ENCODE measurements at places on chromosomes 16 and 17. TPM values are rescaled to one million over a fixed set of nuclear protein-coding genes. Genes with fewer than 3 reads are reported as not detected.

DNA sequence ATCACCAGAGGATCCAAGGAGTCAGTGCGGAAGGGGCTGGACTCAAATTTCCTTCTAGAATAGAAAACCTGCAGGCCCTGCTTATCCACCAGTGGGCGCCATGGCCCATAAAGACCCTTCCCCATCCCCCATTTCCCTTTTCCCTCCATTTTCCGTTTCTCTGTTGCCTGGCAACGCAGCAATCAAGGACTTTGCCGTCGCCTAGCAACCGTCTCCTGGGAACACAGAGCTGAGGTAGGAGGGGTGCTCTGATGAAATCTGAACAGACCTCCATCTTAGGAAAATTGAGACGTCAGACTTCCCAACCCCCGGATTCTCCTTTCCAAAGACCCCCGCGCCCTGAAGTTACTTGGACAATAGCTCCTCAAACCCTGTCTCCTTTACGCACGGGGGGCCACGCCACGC lies 5.7 kb downstream of the DLG4 start:
- no peak for DNase-seq

DNA sequence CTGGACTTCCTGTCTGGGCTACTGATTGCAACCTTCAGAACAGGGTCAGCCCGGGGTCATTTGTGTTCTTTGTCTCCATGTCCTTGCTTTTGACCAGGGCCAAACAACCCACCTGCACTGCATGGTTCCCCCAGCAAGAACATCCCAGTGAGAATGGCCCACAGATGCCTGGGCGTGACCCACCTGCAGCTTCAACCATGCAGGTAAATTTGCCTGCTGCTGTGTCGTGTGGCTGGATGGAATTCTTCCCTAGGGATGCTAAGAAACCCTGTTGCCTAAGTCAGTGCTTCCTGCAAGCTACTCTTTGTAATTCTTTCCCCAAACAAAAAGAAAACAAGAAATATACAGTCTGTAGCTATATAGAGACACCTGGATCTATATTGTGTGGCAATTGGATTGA lies 12.5 kb downstream of the CDH13 start:
- no peak for DNase-seq

- DNase-seq, result no peak
Observed at GRCh38 chr16:71289732-71290062, 495 bp upstream of the CMTR2 start.

SPATA32 gene
- 0.42 TPM for polyA plus RNA-seq

LITAFD gene
- polyA plus RNA-seq, result 0.20 TPM

ODAD4 gene
- 8.4 TPM for polyA plus RNA-seq

MYADML2 gene
- polyA plus RNA-seq, result 0.10 TPM

DNA sequence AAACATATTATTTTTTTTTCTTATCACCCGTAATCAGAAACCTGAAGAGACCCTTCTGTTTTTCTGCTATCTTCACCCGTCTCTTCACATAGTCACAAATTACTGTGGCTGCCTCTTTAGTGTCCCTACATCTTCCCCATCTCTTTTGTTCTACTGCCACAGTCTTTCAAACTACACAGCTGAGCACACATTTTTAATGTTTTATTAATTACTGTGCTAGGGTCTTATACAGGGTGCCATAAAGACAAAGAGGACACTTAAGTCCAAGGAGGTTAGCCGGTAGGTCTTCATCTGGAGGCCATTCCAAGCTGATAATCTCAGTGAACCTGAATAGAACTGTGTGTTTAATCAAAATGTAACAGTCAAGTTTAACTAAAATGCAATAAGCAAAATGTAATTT lies 20.7 kb downstream of the CNTNAP4 start:
- no peak for DNase-seq

ARHGDIG gene
- 6.1 TPM for polyA plus RNA-seq

GRCh38 chr17:44071198-44071520 lies 624 bp downstream of the G6PC3 start:
- DNase-seq, result no peak

- DNase-seq, result no peak
Observed at GRCh38 chr17:40095944-40096791, 4.2 kb downstream of the NR1D1 start.

HSPB9 gene
- polyA plus RNA-seq, result 0.12 TPM

KRT15 gene
- 0.51 TPM for polyA plus RNA-seq

- no peak for DNase-seq
Observed at GRCh38 chr16:17333229-17333628, 137.5 kb downstream of the XYLT1 start.

DNA sequence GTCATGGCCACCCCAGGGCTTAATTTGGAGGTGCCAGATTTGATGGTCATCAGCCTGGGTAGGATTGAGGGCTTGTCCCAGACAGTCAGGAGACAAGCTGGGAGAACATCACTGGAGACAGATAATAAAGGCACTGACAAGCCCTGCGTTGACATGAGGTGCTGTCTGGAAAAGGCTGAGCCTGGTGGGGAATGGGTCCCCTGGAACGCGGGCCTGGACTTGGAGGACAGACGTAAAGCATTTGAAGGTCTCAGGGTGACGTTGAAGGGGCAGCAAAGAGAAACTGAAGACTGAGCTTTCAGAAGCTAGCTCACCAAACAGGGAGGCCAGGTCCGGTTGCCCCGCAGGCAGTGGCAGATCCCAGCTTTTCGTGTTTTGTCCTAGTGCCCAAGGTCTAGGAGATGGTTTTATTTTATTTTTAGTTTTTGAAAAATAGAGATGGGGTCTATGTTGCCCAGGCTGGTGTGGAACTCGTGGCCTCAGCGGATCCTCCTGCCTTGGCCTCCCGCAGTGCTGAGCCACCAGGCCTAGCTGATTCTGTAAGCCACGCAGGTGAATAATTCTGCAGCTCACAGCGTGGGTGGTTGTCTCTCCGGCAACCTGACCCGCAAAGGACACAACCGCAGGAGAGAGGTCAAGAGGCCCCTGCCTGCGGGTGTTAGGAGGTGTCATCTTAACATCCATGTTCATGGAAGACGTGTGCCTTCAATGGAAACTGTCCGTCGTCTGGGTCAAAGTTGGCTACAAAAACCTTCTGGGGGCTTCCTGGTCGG lies 37.6 kb downstream of the METRNL start:
- no peak for DNase-seq

DNA sequence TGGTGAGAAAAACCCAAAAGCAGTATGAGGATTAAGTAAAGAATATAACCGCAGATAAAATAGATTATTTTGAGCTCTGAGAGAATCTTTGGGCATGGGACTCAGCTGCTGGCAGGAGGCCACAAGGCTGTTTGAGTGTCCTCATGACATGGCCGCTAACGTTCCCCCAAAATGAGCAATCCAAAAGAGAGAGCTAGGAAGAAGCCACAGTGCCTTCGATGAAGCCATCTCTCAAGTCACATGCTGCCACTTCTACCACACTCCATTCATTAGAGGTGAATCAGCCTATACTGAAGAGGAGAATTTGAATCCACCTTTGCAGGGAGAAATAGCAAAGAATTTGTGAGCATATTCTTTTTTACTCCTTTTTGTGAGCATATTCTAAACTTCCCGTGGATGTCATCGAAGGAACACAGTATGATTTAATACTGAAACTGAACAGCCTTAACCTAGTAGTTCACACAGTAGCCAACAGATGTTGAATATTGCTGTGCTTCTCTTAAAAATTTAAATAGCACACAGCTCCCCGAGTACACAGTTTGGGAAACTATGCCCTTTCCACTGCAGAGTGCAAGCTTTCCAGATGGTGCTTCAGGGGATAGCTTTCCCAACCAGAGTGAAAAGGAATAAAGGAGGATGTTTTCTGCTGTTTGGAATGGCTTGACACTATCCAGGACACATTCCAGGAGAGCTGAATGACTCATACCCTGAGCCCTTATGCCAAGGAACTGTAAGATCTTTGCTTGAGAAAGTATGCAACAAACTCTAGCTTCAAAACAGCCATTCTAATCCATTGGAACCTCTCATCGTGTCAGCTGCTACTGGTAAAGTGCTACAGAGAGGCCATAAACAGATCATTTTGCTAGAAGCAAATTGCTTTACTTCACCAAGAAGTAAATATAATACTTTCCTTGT lies 33.9 kb downstream of the ANKFY1 start:
- no peak for DNase-seq

- no peak for DNase-seq
Observed at GRCh38 chr16:23351360-23351759, 49.3 kb downstream of the SCNN1B start.

HIGD1B gene
- 1.1 TPM for polyA plus RNA-seq

DNA sequence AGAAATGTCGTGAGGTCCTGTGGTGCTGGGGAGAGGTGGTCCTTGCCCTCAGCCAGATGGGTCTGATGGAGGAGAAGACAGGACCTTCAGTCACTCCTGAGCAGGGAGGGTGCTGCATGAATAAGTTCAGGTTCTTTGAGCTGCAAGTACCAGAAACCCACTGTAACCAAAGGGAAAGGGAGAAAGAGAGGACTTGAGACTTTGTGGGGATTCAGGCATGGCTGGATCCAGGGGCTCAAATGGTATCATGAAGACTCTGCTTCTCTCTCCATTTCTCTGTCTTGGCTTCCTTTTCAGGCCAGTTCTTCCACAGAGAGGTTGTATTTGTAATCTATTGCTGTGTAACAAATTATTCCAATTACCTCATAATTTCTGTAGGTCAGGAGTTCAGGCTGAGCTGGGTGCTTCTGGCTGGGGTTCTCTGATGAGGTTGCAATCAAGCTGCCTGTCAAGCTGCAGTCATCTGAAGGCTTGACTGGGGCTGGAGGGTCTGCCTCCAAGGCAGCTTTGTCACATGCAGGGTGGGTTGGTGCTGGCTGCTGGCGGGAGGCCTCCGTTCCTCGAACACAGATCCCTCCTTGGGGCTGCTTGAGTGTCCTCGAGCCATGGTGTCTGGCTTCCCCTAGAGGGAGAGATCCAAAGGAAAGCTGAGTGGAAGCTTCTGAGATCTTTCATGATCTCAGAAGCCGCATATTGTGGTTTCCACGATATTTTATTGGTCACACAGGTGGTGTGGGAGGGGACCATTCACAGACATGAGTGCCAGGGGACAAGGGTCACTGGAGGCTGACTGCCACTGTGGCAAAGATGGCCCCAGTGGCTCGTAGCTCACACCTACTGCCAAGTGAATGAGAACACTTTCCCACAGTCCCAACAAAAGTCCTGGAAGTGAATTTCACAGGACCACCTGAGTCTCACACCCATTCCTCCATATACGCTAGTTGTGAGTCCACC lies 5.9 kb upstream of the ADCY7 start:
- no peak for DNase-seq

DNA sequence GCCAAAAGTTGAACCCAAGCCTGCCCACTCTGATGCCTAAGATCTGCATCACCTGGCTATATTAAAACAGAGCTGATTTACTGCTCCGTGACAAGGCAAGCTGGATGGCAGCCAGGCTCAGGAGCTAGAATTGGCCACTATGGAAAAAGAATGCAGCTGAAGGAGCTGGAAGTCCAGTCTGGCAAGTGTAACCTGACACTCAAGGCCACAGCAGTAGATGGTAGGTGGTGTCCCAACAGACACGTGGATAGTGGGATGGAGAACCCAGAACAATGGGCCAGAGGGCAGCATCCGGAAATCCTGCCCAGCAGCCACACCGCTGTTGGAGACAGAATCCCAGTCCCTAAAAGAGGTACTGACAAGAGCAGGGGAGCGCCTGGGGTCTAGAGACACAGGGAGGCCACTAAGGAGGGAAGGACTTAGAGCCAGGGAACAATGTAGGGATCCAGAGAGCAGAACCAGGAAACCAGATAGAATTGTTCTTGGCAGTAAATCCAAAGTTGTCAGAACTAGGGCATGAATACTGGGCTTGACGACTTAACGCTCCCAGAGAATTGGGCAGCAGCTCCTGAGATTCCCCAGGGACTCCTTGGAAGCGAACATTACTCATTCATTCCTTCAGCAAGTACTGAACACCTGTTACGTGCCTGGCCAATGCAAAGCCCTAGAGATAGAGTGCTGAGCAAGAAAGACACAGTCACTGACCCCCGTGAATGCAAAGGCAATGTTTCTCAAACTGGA lies 85.7 kb downstream of the CDYL2 start:
- no peak for DNase-seq

- no peak for DNase-seq
Observed at GRCh38 chr17:69723741-69724140, 309.2 kb downstream of the MAP2K6 start.

GRCh38 chr17:76682296-76682695 lies 28.5 kb downstream of the MXRA7 start:
- no peak for DNase-seq

DNA sequence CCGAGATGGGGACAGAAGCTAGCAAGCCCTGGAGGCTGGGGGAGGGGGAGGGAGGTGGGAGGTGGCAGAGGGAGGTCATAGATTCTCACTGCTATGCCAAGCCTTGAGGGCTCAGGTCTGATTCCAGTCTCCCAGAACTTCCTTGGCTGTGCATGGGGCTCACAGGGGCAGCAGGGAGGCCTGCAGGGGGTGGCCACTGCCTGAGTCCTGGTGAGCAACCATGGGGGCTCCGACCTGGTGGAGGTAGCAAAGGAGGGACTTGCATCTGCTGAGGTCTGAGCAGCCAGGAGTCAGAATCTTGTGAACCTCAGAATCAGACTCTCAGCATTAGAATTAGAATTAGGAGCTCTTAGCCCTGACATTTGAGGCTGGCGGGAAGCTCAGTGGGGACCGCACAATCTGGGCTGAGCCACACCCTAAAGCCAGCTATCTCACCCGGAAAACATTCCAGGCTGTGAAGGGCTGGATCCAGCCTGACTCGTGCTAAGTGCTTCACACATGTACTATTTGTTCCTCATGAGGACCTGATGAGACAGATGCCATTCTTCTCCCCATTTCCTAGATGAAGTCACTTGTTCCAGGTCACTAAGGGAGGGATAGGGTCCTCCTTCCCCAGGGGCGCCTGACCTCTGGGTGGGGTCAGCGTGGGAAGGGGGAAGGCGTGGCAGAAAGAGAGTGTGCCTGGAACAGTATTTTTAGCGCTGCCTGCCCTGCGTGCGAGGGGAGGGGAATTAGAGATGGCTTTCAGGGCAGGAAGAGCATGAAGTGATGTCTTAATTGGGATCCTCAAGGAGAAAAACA lies 17.3 kb upstream of the KCNJ12 start:
- DNase-seq, result no peak

GRCh38 chr16:23962001-23962400 lies 126.2 kb downstream of the PRKCB start:
- DNase-seq, result no peak

- DNase-seq, result no peak
Observed at GRCh38 chr17:15957206-15957605, 12.3 kb downstream of the ADORA2B start.

FOXL1 gene
- polyA plus RNA-seq, result 16.1 TPM

CES3 gene
- 2.8 TPM for polyA plus RNA-seq

- no peak for DNase-seq
Observed at GRCh38 chr17:29238133-29238850, 8.4 kb upstream of the CRYBA1 start.

DNA sequence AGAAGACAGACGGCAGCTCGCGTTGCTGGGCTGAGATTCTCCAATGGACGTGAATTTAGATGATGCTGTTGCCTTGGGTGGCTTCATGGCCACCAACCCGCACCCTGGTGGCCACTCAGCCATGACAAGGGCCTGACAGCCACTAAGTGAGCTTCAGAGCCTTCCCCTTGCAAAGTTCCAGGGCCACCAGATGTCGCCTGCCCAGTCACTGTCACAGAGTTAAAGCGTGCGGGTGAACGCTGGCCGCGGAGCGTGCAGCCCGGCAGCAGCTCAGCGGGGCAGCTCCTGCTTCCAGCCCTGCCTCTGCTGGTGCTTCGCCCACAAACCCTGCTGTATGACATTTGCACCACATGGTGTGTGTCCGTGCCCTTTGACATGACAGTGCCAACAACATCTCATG lies 13.3 kb upstream of the KREMEN2 start:
- DNase-seq, result no peak
